ENCODE measurements at places on chromosomes 2 and 18.

- no peak for DNase-seq
These were observed 599 bp downstream of the ADAM23 start for GRCh38 chr2:206443735-206444527.

GRCh38 chr2:25887624-25888242 is 9.4 kb upstream of the ASXL2 start:
- no peak for DNase-seq

- no peak for DNase-seq
These were observed 1.7 kb downstream of the TMEM127 start for GRCh38 chr2:96264086-96264485.

- no peak for DNase-seq
These were observed 1027.2 kb upstream of the ACVR2A start for GRCh38 chr2:146817613-146818012.

DNA sequence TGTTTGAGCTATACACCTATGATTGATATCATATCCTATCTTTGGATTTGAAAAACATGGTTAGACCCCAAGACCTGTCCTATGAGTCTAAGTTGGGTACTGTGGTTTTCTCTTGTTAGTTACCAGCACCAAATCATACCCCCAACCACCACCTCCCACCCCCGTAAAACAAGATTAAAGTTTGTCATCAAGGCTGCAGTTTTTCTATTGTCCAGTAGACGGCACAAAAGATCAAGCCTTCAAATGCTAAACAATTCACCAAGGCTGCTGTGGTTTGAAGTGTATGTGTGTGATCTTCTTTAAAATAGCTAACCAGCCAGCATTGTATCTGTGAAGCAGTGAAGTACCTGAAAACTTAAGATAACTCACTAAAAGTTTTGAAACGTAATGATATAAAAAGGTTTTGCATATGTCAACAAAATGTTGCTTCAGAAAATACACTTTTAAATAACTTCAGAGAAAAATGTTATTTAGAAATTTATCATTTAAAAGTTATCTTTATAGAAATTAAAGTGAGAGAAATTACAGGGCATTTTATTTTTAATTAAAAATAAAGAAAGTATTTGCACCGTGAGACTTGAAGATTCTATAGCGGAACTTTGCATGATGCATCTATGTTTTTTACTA is 5.8 kb upstream of the MEIS1 start:
- peak; percentile 52 for DNase-seq

GRCh38 chr2:189580658-189581353 is at the start of gene SLC40A1:
TSS of gene SLC40A1 (minus strand) at chr2:189580786. CDS start at chr2:189580460, 326 bp downstream.
- DNase-seq, result no peak

Measured in RKO (cell line).